Stimulated activated CD8-positive, alpha-beta memory T cell treated with anti-CD3 and anti-CD28 coated beads, Interleukin-7, amount 100 ng/mL, for 1 hour (primary cell): ENCODE measurements at places on chromosomes 5 and 9.

DNA sequence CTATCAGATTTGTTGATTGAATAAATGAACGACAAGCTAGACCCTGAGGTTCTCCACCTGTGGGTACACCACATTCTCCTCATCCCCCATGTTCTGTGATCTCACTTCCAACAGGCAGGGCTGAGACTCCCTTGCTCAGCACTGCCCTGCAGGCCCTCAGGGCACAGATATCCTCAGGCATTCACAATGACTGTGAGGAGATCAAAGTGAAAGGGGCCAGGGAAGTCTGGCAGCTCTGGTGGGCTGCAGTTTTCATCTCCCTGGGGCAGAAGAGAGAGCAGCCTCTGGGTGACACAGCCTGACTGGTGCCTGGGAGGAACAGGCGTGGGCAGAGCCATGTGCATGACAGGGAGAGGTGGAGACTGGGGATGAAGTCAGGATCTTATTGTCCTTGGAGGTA, 142.4 kb upstream of the C9orf72 start:
- no peak for DNase-seq

DNA sequence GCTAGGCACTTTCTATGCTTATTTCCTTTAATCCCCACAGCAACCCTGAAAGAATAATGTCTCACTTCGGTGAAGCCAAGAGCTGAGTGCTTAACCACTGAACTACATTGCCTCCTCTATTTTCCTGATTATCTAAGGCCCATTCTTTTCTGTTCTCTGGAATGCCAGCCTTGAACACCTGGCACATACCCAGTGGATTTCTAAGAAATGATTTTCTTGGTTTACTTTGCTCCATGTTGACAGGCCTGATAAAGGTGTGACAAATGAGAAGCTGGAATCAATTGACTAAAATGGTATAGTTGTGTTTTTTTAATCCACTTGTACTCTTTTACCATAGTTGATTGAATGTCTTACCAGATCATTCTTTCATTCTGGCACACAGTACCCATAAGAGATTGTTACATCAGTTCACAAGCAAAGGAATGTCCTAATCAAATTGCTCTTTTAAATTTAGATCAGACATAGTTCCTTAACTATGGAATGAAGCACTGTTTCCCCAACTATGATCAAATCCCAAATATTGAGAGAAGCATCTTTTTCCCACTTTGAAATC, 9.0 kb upstream of the ENC1 start:
- DNase-seq: no peak

DNA sequence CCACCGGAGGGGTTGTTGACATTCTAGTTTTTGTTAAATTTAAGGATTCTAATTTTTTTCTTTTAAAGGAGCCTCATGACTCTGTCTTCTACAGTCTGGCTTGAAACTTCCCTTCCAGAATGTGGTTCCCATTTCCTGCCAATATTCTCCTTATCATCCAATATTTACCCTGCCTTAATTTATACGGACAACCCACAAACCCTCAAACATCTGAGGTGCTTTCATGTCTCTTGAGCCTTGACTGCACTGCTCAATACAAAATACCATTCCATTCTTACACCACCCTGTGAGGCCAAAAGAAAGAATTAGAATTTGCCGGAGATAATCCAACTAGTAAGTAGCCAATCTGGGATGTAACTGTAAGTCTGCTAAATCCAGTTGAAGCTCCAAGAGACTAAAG, 346.5 kb downstream of the SPOCK1 start:
- DNase-seq: no peak

DNA sequence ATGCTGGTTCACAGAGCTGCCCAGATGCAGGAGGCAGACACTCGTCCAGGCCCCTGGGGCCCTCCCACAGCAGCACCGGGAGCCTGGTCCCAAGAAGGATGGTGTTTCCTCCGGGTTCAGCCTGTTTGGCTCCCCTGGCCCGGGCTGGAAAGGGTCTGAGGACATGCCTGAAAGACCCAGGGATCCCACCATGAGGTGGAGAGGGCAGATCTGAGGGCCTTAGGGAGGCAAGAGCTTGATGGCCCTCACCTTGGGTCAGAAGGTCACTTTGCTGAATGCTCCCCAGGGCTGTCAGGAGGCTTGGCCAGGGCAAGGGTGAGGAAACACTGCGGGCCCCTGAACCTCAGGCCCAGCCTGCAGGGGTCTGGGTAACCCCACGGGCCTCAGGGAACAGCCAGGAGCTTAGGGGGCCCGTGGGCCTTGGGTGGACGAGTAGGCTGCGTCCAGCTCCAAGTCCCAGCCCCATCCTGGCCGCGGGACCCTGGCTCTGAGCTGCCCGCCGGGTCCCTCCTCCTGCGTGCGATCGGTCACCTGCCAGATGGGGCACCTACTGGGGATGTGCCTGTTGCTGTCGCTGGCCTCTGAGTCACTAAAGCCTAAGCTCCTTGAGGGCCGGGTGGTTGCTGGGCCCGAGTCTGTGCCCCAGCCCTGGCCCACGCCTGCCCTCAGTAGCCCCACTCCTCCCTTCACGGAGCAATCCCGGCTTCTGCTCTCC, 106.2 kb downstream of the ZNF354C start:
- DNase-seq: no peak

DNA sequence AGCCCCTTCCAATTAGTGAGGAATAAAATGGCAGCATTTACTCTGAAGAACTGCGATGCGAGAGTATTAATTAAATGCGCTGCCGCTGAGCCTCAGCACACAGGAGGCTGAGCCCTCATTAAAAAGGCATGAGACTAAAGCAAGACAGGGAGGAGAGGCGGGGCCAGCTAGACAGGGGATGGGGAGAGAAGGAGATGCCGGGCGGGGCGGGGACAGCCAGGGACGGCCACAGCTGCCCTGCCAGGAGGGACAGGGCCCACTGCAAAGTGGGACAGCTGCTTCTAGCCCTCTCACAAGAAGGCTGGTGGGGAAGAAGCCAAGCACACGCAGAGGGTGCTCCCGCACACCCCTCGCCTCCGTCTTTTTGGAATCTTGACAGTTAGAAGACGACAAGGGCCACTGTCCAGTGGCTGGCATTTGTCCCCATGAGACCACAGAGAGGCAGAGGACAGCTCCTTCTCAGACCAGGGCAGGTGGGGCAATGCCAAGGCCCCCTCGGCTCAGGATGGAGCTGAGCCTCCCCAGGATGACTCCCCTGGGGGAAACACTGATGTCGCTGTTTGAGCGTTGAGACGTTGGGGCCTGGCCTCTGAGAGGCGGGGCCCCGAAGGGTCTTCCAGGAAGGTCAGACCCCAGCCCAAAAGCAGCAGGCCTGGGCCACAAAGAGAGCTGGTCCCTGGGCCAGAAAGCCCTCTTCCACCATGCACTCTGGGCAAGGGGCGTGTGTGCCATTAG, 26.9 kb downstream of the ADAMTS2 start:
- DNase-seq: no peak

DNA sequence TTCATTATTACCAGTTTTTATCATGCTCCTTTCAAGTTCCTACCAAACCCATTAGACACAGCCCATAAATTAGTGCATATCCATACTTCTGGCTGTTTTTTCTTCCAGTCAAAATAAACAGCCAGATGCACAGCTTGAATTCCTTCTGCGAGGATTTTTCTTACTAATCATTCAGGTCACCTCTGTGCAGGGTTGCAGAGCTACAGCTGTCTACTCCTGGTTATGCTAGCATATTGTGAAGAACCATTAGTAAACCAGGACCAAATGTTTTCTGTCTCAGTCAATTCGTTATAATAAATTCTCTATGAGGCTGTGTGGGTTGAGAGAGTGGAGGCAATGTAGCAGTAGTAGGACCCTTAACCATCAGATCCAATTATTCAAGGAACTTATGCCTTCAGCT, 8.1 kb upstream of the MINAR2 start:
- DNase-seq: no peak

DNA sequence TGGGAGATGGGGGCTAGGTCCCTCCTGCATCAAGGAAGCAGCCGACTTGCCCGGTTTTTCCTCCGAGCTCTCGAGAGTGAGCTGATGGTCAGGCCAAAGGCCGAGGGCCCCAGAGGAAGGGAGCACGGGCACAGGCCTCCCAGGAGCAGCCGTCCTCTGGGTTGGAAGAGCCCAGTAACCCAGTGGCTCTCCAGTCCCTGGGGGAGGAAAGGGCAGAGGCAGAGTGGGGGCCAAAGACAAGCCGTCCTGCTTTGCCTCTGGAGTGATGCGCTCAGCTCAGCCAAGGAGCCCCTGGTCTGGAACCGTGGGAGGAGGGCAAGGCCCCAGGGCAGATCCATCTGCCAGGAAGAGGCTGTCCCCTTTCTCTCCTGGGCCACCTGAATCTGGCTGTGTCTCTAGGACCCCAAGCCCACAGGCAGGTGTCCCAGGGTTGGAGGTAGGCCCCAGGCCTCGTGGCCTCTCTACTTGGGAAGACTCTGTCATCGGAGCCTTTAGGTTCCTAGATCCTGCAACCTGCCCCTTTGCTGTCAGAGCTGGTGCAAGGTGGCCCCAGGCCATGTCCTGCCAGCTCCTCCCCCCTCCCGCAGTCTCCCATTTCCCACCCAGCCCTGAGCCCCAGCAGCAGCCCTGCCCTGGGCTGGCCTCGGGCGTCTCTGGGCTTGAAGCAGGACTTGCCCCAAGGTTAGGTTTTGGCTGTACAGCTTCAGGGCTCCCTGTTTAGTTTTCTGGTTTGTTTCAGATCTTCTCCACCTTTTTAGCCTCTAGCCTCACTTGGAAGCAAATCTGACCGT, 224.1 kb downstream of the CACNA1B start:
- DNase-seq: no peak

- no peak for DNase-seq
These were observed 35.6 kb upstream of the NIM1K start for GRCh38 chr5:43156388-43156787.

GRCh38 chr9:34589636-34590380, at the start of gene CNTFR:
CNTFR (minus strand) TSS chr9:34589724; CDS start chr9:34568981, 20,743 bp downstream.
- no peak for DNase-seq

DNA sequence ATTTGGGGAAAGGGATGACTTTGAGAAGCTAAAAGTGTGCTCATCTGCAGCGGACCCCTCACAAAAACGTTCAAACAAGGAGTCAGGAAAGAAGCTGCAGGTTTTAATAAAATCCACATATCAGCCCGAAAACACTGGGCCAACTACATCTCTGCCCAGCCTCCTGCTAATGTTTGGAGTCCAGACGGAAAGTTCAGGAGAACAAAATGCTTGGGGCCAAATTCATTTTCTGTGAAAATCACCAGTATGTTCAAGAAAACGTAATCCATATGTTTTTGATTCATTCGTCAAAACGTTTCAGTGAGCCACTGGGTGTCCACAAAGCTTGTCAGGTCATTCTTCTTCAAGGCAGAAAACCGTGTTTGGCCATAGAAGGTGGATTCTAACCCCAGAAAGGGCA, 87.5 kb upstream of the GAS1 start:
- no peak for DNase-seq

GRCh38 chr5:161095953-161096352, 243.9 kb upstream of the ATP10B start:
- DNase-seq: no peak

DNA sequence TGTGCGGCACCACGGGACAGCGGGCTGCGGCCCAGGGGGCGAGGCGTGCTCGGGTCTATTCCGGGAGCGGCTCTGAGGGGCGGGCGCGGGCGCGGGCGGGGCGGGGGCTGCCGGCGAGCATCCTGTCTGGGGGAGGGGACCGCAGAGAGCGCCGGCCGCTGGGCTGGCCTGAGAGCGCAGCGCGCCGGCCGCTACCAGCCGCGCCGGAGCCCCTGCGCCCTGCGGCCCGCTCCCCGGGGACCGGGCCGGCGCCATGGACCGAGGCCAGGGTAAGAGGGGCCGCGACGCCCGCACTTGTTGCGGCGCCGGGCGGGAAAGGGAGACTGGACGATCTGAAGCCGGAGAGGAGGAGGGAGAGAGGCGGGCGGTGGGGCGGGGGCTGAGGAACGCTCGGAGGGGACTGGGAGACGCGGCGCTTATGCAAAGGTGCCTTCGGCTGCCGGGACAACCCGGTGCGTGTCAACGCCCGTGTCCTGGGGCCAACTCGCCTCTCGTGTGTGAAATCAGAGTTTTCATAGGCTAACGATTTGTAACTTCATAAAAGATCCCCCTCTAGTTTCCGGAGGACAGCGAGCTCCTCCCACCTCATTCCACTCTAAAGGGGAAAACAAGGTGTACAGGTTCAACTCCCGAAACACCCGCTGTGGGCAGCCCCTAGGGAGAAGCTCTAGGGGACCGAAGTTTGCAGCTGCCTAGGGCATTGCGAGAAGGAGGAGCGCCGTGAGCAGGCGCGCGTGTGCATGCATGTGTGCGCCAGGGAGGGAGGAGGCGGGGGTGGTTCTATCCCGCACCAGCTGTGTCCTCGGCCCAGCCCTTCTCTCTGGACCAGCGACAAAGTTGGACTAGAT, at the start of gene AFAP1L1:
TSS of gene AFAP1L1 (plus strand) at position 144 of the 848 bp plus-strand sequence. CDS start at position 254, 110 bp downstream.
- no peak for DNase-seq
